ENCODE measurements at places on chromosomes 7 and 10.

GRCh38 chr10:4194231-4194630 lies 409.2 kb upstream of the KLF6 start:
- DNase-seq: no peak

GRCh38 chr10:132027423-132027983 lies 38.2 kb upstream of the JAKMIP3 start:
- DNase-seq: no peak

- no peak for DNase-seq
Observed at GRCh38 chr10:58304099-58304633, 30.6 kb upstream of the UBE2D1 start.

DNA sequence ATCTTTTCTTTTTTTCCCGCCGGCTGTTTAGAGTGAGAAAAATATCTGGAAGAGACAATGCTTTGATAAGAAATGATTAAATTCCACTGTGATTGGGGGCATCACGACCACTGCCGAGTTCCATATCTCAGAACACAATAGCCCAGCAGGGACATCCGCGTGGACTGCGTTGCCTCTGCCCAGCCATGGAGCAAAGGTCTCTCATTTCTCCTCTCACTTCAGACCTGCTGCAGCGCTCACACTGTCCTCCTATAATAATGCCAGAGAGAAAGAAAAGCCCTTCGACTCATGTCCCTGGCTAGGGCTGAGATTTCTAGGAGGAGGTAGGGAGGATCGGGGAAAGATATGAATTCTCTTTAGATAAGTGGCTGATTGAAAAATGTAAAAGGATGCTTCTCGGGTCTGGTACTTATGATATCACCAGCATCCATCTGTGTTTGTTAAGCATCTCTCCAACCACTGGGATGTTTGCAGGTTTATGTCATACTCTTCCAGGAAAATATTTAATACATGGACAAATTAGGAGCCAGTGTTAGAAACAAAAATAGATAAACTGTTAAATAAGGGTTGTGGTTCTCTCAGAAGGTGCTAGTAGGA lies 472.9 kb upstream of the AKR1E2 start:
- DNase-seq: no peak

- no peak for DNase-seq
Observed at GRCh38 chr10:55628260-55628701, 732.8 kb downstream of the ZWINT start.

GRCh38 chr7:50915621-50916020 lies 132.9 kb upstream of the GRB10 start:
- DNase-seq: no peak

DNA sequence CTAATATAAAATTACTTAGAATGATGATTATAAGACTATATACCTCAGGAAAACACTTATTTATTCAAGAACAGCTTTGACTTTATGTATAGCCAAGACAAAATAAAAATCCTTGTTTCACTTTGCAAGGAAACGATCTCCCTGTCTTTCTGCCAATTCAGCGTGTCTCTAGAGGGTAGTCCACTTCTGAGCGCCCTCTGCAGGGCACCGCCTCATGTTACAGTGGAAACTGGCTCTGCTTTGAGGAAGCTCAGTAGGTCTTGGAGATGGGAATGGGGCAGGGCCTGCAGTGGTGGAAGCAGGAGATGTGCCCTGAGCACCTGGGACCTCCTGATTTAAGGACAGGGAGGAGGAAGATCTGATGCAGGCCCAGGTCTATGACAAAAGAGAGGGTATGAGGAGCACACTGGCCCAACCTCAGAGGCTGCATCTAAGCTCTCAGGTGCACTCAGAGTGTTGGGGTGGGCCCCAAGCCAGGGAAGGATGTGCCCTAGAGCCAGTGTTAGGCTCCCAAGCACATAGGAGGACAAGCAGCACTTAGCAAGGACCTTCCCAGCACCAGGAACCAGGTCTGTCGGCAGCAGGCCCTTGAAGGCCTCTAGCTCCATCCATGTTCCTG lies 481.0 kb downstream of the TNS3 start:
- DNase-seq: no peak

GRCh38 chr7:81754918-81755696 lies 14.7 kb downstream of the HGF start:
- DNase-seq: no peak

GRCh38 chr10:5390607-5391205 lies 13.9 kb downstream of the TUBAL3 start:
- DNase-seq: no peak

- no peak for DNase-seq
Observed at GRCh38 chr10:75672111-75672671, 240.8 kb downstream of the LRMDA start.

DNA sequence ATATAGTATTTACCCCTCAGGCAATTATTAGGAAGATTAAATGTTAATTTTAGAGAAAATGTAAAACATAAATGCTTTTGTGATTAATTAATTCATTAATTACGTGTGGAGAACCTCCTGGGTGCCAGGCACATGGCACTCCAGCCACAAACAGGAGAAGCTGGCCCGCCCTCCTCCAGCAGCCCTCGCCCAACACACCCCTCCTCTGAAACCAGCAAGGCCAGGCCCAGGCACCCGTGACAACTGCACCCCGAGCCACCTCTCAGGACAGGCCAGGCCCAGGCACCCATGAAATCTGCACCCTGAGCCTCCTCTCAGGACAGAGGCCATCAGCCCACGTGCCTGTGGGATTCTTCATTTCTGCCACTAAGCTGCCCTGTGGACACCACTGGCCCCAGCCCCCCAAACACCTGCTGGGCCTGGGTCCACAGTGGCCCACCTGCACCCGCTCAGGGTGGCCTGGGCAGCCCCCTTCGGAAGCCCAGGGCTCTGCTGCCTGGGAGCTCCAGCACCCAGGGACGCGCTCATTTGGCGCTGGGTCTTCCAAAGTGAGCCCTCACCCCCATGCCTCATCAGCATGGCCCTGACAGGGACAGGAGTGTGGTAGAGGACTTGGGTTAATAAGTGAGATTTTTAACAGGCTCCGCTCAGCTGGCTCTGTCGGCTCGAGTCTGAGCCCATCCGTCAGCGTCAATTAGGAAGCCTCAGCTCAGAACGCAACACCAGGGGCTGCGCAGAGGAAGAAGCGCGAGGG lies 482.1 kb downstream of the DNAJB6 start:
- no peak for DNase-seq

DNA sequence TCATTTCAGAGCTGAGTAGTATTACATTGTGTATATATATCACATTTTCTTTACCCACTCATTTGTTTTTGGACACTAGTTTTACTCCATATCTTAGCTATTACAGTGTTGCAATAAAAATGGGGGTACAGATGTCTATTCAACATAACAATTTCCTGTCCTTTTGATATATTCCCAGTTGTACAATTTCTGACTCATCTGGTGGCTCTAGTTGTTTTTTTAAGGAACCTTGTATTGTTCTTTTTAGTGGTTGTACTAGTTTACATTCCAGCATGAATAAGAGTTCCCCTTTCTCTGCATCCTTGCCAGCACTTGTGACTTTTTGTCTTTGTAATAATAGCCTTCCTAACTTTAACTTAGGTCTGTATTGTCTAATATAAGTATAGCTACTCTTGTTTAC lies 739.9 kb downstream of the XPNPEP1 start:
- no peak for DNase-seq

DNA sequence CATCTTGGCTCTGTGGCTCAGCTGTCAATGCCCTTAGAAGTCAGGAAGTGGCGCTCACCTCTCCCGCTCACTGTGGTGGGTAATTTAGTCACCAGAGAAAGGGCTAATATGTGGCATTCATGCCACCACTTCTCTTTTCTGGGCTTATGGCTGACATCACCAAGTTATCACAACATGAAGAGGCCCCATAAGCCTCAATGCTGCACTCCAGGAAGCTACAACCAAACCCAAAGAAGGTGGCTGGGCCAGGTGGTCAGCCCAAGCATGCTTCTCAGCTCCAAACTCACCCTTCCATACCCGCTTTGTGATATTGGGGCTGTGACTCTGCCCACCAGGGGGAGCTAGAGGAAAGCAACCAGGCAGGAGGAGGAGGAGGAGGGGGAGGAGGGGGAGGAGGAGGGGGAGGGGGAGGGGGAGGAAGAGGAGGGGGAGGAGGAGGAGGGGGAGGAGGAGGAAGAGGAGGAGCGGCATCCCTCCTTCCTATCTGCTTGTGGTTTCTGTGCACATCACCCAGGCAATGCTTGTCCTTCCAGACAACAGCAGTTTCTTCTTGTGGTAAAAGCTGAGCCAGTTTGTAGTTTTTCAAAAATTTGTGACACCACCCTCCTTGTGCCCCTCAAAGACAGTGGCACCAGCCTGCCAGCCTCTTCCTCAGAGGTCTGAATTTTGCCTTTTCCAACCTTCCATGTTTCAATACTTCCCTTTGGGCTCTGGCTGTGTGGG lies 42.1 kb downstream of the CYP26A1 start:
- no peak for DNase-seq

GRCh38 chr10:72952642-72953158 lies 1.9 kb downstream of the PLA2G12B start:
- DNase-seq: no peak

DNA sequence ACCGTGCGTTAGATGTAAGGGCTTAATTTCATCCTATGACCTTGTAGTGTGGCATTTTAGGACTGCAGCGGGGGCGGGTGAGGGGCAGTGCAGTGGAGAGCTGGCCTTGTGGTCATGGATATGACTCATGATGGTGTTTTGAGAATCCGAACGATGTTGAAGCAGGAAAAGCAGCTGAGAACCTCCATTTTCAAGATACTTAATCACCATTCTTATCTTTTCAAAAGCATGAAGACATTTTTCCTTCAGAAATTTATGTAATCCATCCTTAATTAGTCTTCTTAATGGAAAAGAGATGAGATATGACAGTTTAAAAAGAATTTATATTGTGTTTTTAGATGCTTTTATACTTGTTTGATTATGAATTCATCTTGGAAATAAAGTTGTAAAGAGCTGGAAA lies 9.6 kb downstream of the ATP5F1C start:
- DNase-seq: no peak

GRCh38 chr10:61321041-61321857 lies 131.9 kb downstream of the TMEM26 start:
- DNase-seq: no peak

- no peak for DNase-seq
Observed at GRCh38 chr10:13862546-13863233, 275.9 kb downstream of the PRPF18 start.

GRCh38 chr7:73969991-73970390 lies 58.0 kb upstream of the ELN start:
- DNase-seq: no peak

- DNase-seq: no peak
Observed at GRCh38 chr7:70484255-70484654, 647.7 kb upstream of the GALNT17 start.

GRCh38 chr7:156979711-156980110 lies 30.2 kb downstream of the NOM1 start:
- DNase-seq: no peak

DNA sequence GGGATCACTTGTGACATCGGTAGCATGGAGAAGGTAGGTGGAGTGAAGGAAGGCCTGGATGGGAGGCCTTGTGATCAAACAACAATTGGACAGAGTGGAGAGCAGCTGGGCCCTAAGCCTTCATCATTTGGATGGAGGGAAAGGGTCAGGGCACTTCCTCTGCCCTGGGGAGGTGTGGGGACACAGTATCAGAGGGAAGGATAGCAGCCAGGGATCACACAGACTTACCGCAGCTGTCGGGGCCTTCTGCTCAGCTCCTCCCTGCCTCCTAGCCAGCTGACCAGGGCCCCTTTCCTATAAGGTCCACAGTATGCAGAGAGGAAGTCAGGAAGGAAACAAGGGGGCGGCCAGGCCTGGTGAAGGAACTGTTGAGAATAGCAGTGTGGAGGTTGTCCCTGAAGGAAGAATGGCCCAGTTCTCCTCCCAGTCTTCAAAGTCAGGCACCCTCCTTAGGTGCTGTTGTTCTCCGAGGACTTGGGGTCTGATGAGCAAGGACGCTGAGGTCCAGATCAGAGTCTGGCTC lies 62.1 kb downstream of the ABCC2 start:
- DNase-seq: no peak

DNA sequence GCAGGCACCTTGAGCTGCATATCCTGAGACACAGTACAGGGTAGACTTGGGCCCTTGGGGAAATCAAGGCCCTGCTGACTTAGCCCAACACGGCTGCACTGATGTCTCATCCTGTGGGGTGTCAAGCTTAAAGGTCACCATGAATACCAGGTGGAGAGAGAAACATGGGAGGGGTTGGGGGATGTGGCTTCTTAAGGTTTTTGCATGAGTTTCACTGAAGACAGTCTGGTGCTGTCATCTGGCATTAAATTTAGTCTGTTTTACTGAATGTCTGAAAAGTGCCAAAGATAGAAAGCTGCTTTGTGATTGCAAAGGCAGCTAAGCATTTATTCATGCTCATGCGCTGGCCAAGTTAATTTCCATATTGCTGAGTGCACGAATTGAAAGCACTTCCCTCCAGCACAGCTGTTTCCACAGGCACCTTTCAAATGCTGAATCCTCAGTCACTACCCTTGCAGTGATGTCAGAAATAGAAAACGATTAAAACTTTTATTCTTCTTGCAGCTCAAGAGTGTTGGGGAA lies 102.1 kb downstream of the OSBPL3 start:
- DNase-seq: peak; percentile 31

DNA sequence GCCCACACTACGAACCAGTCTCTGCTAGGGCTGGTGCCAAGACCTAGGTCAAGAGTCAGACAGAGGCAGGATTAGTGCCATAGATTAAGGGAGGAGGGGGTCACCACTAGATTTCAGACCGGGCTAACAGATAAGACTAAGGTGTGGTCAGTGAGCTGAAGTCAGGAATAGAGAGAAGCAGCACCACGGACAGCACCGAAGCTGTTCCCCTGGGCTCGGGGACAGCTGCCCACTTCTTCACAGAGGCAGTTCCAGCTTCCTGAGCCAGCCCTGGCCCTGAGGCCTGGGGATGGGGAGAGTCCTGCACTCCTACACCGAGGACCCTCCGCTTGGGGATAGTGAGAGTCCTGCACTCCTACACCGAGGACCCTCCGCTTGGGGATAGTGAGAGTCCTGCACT lies 11.2 kb upstream of the JAKMIP3 start:
- DNase-seq: no peak

DNA sequence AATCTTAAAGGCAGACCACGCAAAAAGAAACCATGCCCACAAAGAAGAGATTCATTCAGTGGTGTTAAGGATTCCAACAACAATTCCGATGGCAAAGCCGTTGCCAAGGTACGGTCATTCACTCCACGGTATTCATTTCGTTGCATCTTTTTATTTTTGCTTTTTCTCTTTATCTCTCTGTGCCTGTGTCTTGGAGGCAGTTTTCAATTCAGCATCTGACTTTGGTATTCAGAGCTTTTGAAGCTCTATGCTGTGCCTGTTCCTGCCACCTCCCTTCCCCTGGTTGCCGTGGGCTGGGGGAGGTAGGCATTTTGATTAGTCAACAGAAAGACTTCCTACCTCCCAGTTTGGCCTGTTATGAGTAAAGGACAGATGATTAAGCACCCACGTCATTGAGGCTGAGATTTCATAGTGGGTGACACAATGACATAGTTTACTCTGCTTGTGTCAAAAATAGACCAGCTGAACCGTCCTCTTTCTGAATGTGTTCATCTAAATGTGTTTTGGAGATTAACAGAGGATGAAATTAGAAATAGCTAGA lies 149.5 kb downstream of the ARID5B start:
- no peak for DNase-seq

Measured in anterior cingulate cortex (tissue), 58 donors.